ENCODE measurements at places on chromosomes 1 and 21.

- DNase-seq, result no peak
These were observed 29.5 kb upstream of the CLCA4 start for GRCh38 chr1:86517336-86517735.

GRCh38 chr1:28279721-28280120, 20.4 kb downstream of the SESN2 start:
- no peak for DNase-seq

DNA sequence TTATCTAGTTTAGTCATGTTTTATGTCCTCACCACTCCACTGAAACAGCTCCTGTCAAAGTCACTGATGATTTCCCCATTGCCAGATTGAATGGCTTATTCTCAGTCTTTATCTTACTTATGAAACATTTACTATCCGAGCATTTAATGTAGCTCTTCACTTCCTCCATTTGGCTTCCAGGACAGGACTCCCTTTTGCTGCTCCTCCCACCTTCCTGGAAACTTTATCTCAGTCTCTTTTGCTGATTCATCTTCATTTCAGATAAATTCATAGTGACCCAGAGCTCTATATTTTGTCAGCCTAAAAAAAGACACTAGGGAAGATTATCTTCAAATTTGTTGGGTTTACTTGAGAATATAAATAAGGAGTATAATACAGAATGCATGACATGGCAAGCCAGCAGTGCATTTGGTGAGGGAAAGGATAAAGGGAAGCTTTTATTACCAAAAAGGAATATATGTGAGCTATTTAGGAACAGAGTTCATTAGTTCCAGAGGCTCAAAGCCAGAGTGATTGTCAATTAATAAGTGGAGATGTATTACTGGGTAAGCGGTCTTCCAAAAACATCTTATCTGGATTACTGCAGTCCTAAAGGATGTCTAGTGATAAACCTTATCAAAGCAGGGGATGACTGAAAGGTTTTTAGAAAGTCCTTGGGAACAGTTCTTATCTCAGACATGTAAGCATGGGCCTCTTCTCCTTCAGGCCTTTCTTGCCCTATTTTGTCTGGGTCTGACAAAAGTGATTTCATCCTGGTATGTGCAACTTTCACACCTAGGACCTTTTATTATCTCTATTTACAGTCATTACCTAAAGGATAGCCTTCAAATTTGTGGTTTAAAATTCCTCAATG, 25.6 kb downstream of the IL23R start:
- no peak for DNase-seq

DNA sequence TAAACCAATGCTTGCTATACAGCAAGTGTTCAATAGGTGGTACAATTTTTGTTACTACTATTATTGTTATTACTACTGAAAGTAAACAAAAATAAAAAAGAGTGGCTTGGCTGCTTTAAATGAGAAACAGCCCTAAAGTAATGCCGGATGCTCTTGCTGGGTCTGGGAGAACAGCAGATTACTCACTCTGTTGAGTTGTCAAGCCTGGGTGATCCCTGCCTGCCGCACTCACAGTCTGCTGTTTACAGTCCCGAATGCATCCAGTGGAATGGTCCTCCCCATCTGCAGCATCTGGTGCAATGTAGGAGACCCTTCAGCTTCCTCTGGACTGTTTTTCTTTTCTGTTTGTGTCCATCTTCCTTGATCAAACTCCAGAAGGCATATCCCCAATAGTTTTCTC, 102.7 kb upstream of the IVNS1ABP start:
- no peak for DNase-seq

DNA sequence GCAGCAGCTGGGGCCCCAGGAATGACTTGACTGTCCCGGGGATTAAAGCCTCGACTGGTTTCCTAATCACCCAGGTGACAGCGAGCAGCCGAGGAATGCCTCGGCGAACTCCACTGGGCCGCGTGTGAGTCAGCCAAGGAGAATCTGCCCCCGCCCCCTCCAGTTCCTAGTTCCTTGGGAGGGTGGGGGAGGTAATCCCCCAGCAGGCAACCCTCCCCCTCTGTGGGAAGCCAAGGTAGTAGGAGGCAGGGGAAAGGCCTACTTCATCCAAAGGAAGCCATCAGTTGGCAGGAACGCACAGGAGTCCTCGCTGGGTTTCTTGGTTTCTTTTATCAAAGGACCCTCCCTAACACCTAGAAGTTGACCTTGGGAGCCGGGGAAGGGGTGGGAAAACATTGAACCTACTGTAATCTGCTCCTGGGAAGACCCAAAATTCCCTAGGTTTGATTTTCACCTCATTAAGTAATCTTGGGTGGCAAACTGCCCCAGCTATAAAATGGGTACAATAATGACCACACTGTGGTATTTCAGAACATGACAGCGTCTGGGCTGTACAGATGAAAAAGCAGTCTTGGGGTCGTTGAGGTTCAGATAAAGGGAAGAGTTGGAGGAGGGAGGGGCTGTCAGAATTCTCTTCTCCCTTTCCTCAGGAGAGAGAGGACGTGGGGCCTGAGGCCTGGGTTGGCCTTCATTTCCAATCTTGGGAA, 1.4 kb downstream of the TENT5B start:
- no peak for DNase-seq

DNA sequence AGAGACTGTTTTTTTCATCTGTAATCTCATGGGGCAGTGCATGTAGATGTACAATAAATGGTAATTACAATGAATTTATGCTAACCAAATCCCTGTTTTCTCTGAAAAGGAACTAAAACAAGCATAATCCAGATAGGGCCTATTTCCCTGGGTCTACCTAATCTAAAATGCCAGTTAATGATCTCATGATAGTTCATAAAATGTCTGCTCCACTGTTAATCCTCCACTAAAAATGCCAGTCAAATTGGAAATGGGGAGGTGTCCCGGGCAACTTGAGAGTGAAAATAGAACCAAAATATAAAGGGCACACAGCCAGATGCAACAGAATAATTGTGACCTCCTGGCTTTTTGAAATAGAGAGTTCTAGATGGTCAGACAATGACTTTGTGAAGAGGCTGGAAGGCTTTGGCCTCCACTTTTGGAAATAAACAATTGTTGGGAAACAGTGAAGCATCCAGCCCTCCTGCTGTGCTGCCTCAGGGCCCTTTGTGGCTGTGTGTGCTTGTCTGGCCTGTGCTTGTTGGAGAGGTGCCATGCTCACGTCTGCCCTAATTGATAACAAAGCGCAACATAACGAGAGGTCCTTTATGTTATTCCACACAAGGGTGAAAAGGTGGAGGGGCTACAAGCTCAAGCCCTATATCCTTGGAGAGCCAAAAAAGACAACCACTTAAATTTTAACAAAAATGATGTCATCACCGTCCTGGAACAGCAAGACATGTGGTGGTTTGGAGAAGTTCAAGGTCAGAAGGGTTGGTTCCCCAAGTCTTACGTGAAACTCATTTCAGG, 97.7 kb downstream of the ATP5PO start:
- no peak for DNase-seq

All from activated CD4-positive, alpha-beta T cell treated with anti-CD3 and anti-CD28 coated beads, Interleukin-2, Interleukin-4, amounts not matched to agents 100 ng/mL and 50 ng/mL, durations not matched to agents 16 hours and 8 hours (primary cell).